Gastrocnemius medialis (tissue), 4 donors: ENCODE measurements at places on chromosomes 7 and 10. TPM values are rescaled to one million over a fixed set of nuclear protein-coding genes. Genes with fewer than 3 reads are reported as not detected.

DNA sequence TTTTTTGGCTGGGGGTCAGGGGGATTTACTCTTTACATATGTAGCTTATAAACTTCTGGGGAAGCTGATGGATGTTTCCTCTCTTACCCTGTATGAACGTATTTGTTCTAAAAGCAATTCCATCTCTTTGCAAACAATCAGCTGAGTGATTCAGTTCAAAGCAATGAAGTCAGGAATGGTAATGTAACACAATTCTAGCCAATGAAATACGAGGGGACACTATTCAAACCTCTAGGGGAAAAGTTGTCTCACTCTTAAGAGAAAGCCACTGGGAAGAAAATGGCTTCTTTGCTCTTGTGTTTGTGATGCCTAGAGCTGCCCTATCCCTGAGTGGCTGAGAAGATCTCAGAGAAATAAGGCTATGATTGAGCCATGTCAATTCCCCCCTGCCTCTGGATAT lies 134.8 kb upstream of the SEMA3C start:
- DNase-seq = no peak

- DNase-seq = peak; percentile 77
Observed at GRCh38 chr7:6026011-6026819, 5.0 kb upstream of the ANKRD61 start.

VAX1 gene
- not detected for total RNA-seq

DNA sequence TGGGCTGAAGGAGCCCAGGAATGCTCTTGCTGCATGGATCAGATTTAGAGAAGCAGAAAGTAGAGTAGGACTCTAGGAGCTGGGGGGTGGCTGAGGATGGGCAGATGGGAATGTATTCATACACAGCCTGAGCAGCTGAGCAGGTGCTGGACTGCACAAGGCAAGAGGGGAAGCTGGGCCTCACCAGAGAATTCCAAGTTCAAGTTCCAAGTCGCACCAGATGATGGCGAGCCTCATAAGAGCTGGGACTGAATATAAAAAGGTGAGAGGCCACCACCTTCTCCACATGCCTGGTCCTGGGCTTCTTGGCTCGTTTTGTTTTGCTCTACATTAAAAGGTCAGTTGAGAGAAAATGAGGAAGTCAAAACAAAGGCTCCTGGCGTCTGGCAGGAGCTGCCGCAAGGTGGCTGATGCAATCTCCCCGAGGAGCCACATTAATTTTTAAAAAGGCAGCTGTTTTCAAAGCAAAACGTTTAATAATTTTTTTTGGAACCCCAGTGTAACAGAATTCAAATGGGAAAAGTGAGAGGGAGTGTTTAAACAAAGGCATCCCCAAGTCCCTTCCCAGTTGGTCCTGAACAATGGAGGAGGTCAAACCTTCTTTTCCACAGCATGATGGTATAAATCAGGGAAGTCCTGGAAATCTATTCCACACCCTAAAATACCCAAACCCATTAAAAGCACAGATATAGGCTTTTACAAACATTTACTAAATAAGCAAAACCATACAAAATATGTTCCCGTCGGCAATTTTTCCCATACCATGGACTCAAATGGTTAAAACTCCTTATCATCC lies 9.5 kb downstream of the CYREN start:
- DNase-seq = peak; percentile 38

DNA sequence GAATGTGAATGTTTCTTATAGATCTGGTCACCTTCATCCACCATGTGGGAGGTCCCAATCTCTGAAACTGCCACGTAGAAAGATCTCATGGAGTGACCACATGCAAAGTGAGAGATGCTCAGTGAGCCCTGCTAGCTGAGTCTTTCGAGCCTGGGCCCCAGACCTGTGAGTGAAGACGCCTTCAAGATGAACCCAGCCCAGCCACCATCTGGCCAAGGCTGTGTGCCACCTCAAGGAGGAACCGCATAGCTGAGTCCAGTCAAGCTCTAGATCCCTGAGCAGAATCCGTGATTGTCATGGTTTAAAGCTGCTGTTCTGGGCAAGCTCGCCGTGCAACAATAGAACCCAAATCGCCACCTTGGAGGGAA lies 20.2 kb upstream of the PPIF start:
- no peak for DNase-seq

CYCS gene
- 99.5 TPM for total RNA-seq

ATG9B gene
- not detected for total RNA-seq

- DNase-seq = no peak
Observed at GRCh38 chr10:71159892-71160291, 52.5 kb upstream of the UNC5B start.

FEZF1 gene
- not detected for total RNA-seq

LIMK1 gene
- total RNA-seq = 15.3 TPM

DNA sequence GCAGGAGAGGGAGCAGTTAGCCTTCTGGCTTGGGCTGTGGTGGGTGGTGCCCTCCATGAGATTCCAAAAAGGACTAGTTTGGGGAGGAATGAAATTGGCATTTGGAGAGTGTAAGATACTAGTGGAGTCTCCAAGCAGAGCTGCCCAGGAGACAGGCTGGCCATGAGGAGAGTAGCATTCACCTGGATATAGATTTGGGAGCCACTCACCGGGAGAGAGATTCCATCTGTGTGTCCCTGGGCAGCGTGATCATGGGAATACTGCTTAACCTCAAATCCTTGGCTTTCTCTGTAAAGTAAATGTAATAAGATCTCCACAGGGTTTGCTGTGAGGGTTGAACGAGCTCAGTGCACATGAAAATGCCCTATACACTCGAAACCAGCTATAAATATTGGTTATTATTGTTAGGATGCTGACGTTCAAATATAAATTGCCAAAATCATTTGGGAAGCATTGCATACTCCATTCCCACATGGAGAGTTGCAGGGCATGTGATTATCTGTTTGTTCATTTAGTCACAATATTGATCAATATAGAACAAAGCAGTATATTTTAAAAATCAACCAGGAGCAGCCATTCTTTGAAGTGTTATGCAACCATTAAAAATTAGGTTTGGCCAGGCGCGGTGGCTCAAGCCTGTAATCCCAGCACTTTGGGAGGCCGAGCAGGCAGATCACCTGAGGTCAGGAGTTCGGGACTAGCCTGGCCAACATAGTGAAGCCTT lies 143.7 kb downstream of the CUX1 start:
- DNase-seq = no peak

- DNase-seq = peak; percentile 25
Observed at GRCh38 chr7:47783456-47784223, 164.6 kb downstream of the PKD1L1 start.

DNA sequence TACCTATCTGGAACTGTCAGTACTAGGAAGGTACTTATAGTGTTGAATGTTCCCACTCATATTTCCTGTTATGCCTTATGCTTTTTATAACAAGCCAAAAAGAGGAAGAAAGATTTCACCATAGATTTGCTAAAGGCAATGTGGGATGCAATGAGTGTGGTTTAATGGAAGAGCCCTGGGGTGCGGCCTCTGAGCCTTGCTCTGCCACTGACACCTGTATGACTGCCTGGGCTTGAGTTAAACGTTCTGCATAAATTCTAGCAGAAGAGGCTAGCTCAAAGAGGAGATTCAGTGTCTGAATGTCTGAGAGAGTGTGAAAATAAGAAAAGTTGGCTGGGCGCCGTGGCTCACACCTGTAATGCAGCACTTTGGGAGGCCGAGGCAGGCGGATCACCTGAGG lies 143.8 kb downstream of the TPST1 start:
- no peak for DNase-seq

GRCh38 chr10:29448125-29448524 lies 159.3 kb downstream of the LYZL1 start:
- no peak for DNase-seq

GRCh38 chr10:18659819-18660535 lies 746 bp downstream of the ARL5B start:
- DNase-seq = no peak

OPALIN gene
- total RNA-seq = not detected

NPSR1 gene
- total RNA-seq = not detected

DNA sequence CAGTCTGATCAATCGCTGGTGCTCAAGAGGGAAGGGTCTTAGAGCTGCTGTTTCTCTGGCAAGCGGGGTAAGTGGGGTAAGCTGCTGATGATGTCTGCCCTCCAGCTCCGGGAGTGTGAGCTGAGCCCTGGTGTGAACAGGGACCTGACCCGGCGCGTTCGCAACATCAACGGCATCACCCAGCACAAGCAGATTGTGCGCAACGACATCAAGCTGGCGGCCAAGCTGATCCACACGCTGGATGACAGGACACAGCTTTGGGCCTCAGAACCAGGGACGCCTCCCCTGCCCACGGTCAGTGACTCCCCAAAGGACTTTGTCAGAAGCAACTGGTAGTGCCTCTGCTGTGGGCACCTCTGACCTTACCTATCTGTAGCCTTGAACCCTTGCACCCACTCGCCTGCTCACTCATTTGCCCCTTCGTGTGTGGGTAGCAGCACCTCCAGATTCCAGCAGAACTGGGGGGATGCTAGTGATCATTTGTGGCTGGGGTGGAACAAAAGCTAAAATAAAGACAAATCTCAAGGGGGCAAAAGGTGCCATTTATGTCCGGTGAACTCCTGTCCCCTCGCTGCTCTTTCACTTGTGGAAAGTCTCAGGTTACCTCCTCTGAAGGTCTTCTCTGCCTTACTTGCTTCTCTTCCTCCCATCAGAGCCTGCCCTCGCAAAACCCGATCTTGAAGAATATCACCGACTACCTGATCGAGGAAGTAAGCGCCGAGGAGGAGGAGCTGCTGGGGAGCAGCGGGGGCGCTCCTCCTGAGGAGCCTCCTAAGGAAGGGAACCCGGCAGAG lies 3.2 kb downstream of the UFSP1 start:
- DNase-seq = no peak

- DNase-seq = no peak
Observed at GRCh38 chr10:86798025-86798424, 41.6 kb downstream of the BMPR1A start.

C10orf62 gene
- not detected for total RNA-seq

DNA sequence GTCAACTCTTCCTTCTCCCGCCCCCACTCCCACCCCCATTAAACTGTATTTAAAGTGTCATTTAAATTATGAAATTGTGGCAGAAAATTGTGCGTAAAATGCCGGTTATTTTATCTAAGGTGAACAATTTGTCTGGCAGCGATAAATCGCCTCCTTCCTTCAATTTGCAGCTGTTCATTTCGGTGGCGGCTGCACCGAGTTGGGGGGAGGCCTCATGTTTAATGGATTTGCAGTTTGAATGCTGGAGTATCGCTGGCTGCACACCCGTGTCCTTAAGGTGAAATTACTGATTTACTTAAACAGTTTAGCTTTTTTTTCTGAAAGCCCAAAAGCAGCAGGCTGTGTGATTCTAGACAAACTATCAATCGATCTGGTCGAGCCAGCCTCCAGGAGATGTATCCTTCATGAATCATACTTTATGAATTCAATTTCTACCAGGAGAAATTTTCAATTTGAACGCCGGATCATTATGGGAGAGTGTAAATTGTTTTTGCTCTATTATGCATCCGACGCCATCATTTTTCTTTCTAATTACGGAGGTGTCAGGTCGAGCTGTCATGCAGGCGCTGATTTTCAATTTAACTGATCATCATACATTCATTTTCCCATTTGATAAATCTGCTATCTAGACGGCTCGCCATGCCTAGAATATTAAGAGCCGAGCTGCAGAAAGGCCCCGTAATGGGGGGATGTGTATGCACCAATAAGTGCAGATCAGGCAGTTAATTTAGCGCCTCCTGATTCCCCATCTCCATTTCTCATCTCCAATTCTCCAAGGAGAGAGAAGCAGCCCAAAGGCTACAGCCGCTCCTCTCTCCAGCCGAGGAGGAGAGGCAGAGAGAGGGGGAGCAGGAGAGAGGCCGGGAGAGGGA lies 6.5 kb downstream of the UNCX start:
- no peak for DNase-seq

DNA sequence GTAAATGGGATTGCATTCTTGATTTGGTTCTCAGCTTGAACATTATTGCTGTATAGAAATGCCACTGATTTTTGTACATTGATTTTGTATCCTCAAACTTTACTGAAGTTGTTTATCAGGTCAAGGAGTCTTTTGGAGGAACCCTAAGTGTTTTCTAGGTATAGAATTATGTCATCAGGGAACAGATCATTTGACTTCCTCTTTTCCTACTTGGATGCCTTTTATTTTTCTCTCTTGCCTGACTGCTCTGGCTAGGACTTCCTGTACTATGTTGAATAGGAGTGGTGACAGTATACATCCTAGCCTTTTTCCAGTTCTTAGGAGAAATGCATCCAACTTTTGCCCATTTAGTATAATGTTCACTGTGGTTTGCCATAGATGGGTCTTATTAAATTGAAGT lies 48.8 kb downstream of the ANXA8 start:
- no peak for DNase-seq

- no peak for DNase-seq
Observed at GRCh38 chr7:85620936-85621685, 434.3 kb upstream of the SEMA3D start.

PUS7 gene
- 18.0 TPM for total RNA-seq

SPDYE11 gene
- total RNA-seq = not detected

DNA sequence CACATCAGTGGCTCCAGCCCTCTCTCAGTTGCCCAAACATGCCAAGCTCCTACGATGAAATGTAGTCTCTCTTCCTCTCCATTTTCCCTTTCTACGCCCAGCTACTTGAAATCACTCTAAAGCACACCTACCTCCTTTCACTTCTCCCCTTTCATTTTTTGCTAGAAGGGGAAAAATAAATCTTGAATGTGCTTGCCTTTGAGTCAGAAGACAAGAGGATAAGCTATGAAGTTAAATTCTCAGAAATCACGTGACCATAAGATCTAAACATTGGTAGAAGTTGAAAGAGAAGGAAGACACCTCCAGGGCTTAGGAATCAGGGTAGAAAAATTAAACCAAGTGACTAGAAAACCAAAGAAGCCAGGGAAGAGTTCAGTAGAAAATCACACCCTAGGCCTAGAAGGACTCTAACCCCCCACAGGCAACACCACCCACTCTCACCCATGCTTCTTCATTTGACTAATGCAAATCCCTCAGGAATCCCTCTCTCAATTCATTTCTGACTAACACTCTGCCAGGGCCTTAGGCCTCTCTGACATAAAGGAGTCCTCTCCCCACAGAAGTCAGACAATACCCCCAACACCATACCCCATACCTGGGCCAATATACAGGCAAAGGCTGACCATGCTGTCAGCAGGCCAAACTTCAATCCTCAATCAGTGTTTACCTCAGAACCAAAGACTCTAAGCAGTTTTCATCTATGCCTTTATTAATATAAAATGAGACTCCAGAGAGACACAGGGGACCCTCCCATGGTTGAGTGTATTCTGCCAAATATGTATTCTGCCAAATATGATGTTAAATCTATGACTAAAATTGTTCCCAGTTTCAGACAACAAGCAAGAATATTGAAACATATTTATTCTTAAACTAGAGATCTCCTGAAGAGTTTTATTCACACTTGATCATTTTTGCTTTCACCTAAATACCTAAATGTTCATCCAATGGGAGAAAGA lies 84.8 kb downstream of the ELMO1 start:
- no peak for DNase-seq

DNA sequence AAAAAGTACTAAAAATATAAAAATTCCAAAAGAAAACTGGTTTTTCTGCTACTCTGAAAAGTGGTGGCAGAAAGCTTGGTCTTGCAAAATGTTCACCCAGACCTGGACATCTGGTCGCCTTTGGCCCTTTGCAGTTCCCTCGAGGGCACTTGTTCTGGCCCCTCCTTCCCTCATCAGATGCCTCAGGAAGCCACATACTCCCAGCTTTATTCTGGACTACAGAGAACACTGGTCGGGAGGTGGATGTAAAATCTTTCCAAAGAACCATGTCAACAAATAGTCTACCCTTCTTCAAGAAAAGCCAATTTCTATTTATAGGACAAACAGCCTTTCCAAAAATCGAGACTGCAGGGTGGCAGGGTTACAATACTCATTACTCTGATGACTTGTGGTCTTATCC lies 726.1 kb downstream of the TNS3 start:
- DNase-seq = no peak

ZNF727 gene
- 1.6 TPM for total RNA-seq

- DNase-seq = peak; percentile 18
Observed at GRCh38 chr10:95755511-95756004, 405 bp upstream of the ENTPD1 start.
